ENCODE measurements at places on chromosomes 2 and 18.
A peak's percentile ranks its signal among the peaks of the same experiment; 100 is the strongest.

DNA sequence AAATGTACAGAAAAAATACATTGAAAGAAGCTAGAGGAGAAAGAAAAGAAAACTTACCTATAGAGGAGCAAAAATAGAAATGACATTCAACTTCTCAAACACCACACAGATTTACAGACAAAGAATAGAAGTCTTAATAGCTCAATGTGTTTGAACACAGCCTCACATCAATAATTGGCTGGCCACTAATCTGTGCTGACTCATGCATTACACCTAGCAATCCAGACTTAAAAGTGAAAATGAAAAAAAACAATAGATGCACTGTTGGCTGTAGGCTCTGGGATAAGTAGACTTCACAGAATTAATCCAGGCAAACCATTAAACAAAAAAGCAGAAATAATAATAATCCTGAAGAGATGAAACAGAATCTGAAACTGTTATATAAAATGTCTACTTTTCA is 961.3 kb upstream of the CELF4 start:
- no peak for DNase-seq

- no peak for DNase-seq
Measured at GRCh38 chr2:10576456-10576855, 113.3 kb downstream of the NOL10 start.

DNA sequence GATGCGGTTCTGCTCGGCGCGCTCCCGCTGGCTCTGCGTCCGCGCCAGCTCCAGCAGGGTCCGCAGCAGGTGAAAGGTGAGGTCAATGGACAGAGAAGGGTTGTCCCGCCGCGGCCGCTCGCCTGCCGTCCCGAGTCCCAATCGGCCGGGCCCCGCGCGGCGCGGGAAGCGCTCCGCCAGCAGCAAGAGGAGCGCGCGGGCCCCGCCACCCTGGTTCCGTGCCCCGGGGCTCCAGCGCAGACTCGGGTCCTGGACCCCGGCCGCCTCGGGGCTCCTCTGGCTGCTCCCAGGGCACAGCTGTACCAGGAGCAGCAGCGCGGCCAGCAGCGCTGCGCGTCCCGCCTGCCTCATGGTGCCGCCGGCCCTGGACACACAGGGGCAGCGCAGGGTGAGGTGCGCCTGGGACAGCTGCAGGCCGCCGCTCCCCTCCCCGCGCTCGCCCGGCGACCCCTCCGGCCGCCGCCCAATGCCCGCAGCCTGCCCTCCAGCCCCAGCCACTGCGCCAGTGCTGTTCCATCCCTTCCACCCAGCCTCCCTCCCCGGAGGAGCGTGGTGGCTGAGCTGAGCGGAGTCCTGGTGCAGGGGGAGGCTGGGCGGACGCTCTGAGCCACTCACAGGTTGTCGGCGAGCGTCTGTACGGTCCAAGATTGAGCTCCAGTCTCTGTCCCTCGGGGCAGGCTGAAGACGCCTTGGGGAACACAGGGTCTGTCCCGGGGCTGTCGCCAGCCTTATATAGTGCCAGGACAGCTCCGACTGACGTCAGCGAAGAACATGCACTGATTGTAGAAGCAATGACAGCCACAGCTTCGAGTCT is 493 bp downstream of the UCN start:
- no peak for DNase-seq

- DNase-seq, result no peak
Measured at GRCh38 chr2:102028470-102028869, 36.7 kb downstream of the IL1R2 start.

GRCh38 chr2:18588049-18588448 is 1.3 kb downstream of the NT5C1B start:
- no peak for DNase-seq

GRCh38 chr2:70745276-70745825 is 22.6 kb downstream of the ADD2 start:
- no peak for DNase-seq

- no peak for DNase-seq
Measured at GRCh38 chr2:39529836-39530235, 92.8 kb upstream of the MAP4K3 start.

DNA sequence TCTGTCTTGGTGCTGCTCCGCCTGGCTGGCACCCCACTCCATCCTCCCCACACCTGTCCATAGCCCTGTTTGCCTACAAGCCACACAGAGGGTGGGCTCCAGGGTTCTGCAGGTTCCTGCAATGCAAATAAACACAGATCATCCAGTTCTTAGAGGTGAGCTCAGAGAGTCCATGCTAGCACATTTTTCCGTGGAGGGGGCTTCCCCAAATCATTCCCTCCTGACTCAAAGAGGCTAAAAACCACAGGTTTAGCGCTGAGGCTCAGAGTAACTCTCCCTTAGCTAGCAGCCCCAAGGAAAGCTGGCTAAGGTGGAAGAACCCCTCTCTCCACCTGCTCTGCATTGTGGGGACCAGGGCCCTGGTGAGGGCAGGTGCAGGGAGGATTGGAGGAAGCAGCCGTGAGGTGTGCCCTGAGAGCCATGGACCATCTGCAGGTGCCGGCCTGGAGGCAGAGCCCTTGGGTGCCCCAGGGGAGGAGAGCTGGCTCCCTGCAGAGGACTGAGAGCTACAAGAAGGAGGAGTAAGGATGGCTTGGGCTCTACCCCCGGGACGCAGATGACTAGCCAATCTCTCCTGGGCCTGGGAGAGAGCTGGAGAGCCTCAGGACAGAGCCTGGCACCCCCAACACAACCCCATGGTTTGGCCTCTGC is 23.8 kb upstream of the TEX44 start:
- no peak for DNase-seq

DNA sequence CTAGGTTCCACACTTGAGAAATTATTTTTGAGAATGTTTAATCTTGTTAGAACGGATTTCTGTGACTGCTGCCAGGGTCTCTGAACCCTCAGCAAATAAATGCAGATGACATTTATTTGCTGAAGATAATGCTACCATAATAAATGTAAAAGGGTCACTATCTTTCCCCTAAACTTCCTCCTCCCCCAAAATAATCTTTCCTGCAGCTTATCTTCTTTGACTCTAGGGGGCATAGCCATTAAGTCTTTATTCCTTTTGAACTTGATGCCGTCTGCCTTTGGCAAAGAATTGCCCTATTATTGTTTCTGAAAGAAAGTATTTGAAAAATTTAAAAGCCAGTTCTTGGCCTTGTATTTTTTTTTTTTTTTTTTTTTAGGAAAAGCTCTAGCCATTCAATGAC is 63.6 kb upstream of the ACSL3 start:
- DNase-seq, result peak; percentile 11

DNA sequence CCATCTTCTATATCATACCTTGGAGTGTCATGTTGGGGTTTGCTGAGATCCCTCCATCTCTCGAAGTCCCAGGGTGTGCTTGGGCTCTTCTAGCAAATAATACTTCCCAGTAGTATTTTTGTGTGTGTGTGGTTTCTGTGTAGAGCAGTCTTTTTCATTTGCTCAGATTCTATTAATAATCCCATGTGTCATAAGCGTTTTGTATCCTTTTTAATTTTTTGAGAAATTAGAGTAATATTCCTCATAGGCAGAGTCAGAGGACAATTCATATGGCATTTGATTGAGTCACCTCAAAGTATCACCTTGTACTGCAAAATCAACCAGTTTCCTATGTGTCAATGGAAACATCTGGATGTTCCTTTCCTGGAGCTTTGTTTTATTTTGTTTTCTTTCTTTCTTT is 37.4 kb upstream of the PPP1R1C start:
- DNase-seq, result no peak

GRCh38 chr18:69817335-69817940 is 130.2 kb downstream of the CD226 start:
- peak; percentile 59 for DNase-seq

- DNase-seq, result peak; percentile 32
Measured at GRCh38 chr2:8355102-8355859, 326.6 kb upstream of the ID2 start.

DNA sequence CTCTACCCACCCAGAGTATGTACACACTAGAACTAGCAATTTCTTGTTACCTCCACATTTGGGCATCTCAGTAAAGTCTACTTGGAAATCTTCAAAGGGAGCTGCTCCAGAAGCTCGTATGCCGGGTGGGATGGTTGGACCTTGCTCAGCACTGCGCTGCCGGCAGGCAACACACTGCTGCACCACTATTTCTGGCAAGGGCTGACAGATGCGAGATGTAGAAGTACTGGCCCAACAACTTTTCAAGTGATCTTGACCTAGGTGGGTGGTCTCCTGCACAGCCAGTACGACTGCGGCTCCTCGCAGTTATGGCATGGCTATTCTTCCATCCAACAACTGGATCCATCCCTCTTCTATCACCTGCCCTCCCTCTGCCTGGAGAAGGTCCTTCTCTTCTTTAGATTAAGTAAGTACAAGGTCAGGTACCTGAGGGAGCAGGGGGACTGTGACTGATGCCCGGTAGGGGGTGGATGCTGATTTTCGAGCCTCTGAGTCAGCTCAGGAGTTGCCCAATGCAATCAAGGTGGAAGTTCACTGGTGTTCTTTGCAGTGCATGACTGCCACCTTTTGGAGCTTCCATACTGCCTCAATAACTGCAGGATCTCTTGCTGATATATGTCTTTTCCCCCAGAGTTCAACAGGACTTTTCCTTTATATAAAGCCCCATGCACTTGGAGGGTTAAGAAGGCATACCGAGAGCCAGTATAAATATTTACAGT is 100.4 kb upstream of the SLC1A4 start:
- DNase-seq, result no peak

DNA sequence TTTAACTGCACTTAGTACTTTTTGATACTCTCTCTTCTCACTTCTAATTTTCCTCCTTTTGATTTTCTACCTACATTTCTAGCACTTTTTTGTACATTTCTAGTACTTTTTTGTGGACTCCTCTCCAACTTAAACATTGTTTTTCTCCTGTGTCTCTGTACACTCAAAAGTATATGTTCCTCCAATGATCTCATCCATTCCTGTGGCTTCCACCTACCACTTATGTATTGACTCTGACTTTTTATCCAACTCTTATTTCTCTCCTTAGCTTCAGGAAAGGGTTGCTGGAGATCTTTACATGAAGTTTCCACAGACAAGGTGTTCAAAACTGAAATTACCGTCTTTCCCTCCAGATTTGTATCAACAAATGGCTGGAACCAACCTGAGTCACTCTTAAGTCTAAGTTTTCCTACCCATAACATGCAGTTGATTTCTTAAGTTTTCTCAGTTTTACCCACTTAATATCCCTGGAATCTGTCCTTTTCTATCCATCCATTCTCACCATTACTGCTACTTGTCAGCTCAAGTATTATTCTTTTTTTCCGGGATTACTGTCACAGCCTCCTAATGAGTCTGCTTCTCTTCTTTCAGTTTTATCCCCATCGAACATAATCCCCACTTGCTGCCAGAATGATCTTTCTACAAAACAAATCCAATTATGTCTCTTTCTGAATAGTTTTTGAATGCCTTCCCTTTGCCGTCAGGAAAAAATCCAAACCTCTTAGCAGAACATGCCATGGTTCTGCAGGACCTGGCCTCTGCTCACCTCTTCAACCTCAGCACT is 22.6 kb upstream of the PELI1 start:
- no peak for DNase-seq

GRCh38 chr2:237427769-237428506 is 14.0 kb upstream of the COL6A3 start:
- no peak for DNase-seq

DNA sequence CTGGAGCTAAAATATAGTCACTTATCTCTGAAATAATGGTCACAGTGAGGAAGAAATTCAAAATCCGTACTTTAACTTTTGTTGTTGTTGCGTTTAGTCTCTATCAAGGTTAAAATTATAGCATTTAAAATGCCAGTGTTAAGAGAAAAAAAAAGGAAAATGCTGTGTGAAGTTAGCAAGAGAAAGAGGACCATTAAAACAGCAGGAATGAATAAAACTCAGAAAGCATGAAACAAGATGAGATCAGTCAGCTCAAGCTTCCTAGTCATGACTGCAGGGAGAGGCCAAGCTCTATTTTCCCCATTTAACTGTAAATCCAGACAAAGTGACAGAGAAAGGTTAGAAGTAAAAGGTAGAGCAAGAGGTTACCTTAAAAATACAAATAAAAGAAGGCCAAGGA is 281.7 kb upstream of the ATP5MC3 start:
- DNase-seq, result no peak

DNA sequence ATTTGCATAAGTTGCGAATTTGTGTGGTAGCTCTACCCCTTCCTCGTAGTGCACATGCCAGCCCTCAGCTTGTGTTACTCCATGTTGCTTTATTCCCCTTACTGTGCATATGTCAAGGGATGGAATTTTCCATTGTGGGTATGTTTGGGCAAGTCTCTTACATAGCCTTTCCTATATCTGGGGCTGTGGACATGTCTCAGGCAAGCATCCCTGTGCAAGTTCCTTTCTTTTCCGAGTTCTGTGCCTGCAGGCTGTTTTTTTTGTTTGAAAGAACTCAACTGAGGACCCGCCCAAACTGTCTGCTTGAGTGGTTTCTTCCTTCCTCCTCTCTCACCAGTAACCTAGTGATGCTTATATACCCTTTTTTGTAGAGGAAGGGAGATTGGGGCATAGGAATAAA is 1739.1 kb upstream of the PIK3C3 start:
- DNase-seq, result no peak

DNA sequence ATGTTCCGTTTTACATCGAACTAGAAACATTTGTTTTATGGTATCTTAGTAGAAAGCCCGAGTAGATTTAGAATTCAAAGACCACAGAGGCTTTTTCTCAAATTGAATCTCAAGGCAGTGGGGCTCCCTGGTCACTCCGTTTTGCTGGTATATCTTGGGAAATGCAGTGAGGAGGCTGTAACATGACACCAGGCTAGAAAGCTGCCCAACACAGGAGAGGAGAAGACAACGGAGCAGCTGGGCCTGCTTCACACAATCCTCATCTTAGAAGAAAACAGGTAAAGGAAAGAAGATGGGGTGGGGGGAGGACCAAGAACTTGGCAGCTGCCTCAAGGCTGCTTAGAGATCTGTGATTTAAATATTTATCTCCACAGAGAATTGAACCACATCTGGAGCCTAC is 38.3 kb upstream of the EPB41L3 start:
- peak; percentile 40 for DNase-seq

DNA sequence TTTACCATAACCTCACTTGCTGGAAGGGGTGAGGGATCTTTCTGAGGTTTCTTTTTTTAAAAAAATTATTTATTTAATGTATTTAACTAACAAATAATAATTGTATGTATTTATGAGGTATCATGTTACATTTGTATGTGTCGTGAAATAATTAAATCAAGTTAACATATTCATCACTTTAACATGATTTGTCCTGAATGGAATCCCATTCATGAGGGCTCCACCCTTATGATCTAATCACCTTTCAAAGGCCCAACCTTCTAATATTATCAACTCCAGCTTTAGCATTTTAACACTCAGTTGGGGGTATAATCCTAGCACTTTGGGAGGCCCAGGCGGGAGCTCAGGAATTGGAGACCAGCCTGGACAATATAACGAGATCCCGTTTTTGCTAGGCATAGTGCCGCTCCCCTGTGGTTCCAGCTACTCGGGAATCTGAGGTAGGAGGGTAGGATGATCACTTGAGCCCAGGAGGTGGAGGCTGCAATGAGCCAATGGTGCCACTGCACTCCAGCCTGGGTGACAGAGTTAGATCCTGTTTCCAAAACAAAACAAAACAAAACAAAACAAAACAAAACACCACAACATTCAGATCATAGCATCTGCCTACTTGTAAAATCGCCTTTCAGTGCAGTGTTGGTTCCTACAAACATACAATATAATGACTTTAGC is 1.1 kb upstream of the TAF4B start:
- DNase-seq, result no peak

Measured in fibroblast of skin of left quadriceps (primary cell).